Globus pallidus (tissue), 1 donor: ENCODE measurements at places on chromosomes 16 and 17.
A peak's percentile ranks its signal among the peaks of the same experiment; 100 is the strongest.

DNA sequence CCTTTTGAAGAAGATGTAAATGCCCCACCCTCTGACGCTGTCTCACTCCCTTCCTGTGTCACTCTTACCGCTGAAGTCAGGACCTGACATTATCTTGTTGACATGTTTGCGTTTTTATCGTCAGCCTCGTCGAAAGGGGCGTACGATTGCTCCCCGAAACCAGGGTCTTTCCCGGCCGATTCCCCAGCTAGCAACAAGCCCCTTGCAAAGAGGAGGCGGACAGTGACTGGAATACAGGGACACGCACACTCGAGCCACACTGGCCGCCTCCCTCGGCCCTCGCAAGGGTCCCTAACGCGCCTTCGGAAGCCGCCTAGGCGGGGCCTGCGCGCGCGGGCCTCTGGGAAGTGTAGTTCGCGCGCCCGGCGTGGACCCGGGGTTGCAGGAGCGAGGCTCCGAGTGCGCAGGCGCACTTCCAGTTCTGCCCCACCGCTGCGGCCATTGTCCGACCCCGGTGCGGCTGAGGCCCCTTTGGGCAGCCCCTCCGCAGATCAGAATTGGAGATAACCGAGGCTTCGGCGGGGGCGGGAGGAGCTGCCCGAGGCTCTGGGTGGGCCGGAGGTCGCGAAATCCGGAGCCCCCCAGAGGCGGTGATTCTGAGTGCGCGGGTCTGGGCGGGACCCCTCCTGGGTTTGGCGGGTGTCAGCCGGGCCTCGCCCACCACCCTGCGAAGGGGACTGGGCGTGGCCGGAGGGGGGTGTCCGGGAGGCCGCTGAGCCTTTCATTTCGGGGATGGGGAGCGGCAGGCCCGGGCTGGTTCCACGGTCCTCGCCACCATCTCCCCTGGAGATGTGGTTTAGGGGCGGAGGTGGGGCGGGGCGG, at the start of gene ZFP90:
Gene ZFP90, plus strand, starts transcription at position 412 of the 822 bp plus-strand sequence. CDS start 502 bp downstream, outside the sequence.
- DNase-seq, result peak; percentile 86

DNA sequence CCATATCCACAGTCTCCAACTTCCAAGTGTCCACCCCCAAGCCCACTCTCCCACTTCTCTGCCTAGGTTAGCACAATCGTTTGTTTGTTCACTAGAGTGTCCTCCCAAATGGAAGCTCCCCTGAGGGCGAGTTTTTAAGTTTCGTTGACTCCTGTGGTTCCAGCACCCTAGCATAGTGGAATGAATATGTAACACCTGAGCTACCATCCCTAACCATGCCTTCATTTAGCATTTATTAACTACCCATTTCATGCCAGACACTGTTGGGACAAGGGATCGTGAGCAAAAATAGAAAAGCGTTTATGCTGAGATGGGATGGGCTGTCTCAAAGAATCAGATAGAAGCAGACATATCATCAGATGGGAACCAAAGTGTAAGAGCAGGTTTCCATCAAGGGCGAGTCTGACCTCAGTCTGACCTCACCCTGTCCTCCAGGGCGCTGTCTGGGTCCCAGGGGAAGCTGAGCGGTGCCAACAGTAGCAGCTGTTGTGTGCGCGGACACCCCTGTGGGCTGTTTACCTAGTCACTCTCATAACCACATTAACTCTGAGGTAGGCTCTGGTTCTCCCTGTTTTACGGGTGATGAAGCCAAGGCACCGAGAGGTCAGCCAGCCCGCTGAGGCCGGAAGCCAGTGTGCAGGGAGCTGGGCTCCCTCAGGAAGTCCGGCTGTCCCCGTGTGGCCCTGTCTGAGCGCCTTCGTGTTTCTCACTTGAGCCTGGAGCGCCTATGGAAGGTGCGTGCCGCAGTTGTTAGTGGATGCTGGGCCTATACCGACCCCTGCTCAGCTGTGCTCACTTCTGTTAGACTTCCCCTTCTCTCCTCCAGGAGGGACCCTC, 6.2 kb downstream of the CNP start:
- DNase-seq, result no peak

DNA sequence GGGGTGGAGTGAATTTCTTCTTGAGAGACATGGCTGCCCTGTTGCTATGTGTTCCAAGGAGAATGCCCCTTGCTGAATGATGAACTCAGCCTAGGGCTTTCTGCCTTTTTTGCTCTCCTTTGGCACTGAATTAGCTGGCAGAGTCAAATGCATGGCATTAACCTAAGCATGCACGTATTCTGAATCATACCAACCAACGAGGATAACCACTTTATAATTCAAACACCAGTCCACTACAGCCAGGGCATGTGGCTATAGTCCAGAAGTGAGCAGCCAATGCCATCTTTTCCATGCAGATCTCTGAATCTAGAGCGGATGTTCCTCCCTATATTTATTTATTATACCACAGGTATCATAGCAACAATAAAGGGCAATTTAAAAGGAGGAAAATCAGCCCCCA, 15.7 kb downstream of the TMIGD1 start:
- DNase-seq, result no peak

GRCh38 chr16:73949574-73950320, 346.9 kb upstream of the PSMD7 start:
- DNase-seq, result no peak

GRCh38 chr16:3023415-3023668, 400 bp downstream of the HCFC1R1 start:
- no peak for DNase-seq
